ENCODE measurements at places on chromosomes 16 and 17.

GRCh38 chr16:81616321-81617020 lies 162.6 kb upstream of the PLCG2 start:
- DNase-seq: peak; percentile 80

DNA sequence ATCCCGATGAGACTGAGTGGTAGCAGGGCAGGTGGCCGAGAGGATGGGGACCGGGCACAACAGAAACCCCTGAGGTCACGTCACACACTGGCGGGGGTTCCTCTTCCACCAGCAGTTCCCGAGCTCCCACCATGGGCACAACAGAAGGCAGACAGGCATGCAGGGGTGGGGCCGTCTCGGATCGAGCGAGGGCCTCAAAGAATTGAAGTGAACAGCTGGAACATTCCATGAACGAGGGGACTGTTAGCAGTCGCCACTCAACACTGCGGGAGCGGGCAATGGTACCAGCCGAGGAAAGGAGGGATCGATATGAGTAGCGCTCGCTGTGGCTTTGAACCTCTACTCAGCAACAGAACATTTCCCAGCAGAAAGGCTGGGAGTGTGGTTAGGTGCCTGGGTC lies 5.3 kb downstream of the CEP131 start:
- no peak for DNase-seq

- DNase-seq: no peak
Measured at GRCh38 chr16:15946257-15947044, 3.0 kb upstream of the ABCC1 start.

DNA sequence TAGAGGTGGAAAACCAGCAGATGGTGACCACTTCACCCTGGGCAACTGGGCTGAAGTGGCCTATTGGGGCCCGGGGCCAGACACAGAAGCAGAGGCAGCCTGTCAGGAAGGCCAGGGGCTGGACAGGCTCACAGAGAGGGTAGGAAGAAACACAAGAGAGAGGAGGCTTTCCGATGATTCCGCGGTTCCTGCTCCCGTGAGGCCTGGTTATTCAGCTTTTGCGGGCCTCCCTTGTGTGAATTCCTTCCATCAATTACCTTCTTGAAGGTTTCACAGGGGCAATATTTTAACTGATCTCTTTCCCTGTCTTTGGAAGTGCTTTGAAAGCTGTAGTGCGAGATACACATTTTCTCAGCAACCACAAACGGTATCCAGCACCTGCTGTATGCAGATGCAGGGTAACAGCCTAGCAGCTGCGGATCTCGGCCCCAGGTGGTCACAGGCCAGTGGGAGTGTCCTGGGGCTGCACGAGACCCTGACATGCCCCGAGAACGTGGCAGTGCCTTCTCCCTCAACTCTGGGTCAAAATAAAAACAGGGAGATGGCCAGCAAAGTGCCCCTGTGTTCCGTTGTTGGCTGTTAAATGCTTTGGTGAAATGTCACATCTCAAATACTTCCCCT lies 11.6 kb upstream of the CMIP start:
- no peak for DNase-seq

GRCh38 chr16:87240211-87241136 lies 76.7 kb downstream of the C16orf95 start:
- DNase-seq: no peak

- DNase-seq: no peak
Measured at GRCh38 chr17:73744411-73744810, 100.2 kb upstream of the SDK2 start.

- DNase-seq: no peak
Measured at GRCh38 chr17:61750656-61751055, 112.7 kb downstream of the BRIP1 start.

- DNase-seq: no peak
Measured at GRCh38 chr17:70006159-70006558, 68.9 kb upstream of the KCNJ16 start.

GRCh38 chr16:5900046-5900445 lies 802.5 kb upstream of the EEF2KMT start:
- DNase-seq: no peak

DNA sequence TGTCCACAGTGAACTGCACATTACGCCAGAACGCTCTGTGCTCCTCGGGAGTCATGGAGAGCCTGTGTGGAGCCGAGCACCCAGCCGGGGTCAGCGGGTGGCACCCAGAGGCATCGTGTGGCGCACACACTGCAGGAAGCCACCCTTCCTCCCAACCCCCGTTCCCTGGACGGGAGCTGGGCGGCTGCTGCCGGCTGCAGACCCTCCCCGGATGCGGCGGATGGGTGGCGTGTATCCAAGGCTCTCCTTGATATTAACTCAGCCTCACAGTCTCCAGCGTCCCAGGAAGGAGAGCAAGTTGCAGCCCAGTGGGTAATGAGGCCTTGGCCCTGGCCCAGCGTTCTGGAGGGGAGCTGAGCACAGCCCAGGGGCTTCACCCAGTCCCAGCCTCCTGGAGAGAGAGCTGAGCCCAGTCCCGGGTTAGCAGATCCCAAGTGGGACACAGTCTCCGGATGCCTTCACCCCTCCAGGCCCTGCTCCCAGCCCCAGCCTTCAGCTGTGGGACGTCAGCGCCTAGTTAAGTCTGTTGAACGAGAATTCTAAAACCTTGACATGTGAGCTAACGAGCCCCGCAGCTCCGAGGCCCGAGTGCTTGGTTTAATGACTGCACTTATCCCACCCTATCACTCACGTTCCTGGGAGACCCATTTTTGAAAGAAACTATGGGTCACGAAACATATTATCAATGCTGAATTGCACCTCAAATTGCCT lies 86.6 kb downstream of the TBC1D16 start:
- no peak for DNase-seq

DNA sequence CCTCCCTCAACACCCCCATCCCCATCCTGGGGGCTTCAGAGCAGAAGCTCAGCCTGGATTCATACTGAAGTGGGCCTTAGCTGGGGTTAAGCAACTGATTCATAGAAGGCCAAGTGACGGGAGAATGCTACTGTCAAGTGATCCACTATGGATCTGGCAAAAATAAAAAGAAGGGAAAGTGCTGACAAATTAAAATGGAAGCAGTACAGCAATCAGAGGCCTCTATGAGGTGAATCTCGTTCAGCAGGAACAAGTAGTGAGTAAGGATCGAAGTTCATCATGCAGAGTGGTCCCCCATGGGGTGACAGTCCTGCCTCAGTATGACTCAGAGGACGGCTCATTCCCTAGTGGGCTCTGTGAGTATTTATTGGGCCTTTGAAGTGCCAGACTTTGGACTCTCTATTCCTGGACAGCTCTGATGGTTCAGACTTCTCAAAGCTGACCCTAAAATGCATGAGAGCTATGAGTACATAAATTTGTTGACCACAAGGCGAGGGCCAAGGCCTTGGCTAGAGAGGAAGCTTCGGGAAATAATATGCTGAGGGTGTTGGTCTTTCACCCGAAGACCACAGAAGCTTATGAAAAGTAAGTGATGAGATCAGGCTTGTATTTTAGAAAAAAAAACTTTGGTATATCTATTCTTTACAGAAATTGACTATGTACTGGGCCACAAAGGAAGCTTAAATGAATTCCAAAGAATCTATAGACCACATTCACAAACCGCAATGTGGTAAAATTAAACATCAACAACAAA lies 5.3 kb upstream of the NSMCE1 start:
- peak; percentile 48 for DNase-seq
